ENCODE measurements at places on chromosomes 13 and 19. TPM values are rescaled to one million over a fixed set of nuclear protein-coding genes. Genes with fewer than 3 reads are reported as not detected.

DNA sequence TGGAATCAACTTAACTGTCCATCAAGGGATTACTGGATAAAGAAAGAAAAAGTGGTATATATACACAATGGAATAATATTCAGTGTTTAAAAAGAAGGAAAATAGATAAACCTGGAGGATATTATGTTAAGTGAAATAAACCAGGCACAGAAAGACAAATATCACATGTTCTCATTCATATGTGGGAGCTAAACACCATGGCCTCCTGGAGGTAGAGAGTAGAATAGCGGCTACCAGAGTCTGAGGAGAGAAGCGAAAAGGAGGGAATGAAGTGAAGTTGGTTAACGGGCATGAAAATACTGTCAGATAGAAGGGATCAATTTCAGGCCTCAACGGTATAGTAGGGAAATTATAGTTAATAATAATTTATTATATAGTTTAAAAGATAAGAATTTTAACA, 147.5 kb upstream of the OBI1 start:
- DNase-seq: no peak

DNA sequence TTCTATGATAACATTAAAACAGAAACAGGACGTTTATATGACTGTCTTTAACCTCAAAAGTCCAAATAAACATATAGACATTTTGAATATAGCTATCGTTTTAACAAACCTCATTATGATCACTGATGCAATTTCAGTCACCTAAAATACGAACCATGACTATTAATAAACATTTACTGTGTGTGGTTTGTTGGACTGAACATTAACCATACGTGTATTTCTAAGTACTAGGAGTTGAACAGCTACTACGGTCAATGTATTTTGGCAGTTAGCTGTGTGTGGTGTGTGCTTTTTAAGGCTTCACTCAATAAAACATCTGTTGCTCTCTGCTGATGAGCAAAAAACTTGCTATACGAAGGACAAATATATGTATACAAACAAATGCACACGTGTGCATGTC, 281.4 kb downstream of the ABCC4 start:
- DNase-seq: no peak

Gene CLEC17A
- 0.21 TPM for polyA plus RNA-seq

DNA sequence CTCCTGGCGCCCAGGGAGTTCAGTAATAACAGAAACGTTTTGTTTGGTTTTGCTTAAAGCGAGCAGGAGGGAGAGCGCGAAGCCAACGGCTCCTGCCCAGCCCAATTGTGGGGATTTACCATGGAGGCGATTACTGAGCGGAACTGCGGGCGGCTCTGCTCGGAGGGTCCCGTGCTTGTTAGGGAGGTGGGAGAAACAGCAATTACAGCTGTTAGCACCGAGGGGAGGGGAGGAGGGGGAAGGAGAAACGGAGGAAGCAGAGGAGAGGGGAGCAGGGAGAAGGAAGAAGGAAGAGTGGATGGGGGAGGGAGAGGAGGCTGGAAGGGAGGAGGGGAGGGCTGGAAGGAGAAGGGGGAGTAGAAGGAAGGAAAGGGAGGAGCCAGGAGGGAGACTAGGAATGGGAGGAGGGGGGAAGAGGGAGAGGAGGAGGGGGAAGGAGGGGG, 7.7 kb upstream of the ONECUT3 start:
- no peak for DNase-seq

- no peak for DNase-seq
Observed at GRCh38 chr13:113551081-113552000, 33.2 kb upstream of the TFDP1 start.

Gene ZNF415
- polyA plus RNA-seq: 13.7 TPM

DNA sequence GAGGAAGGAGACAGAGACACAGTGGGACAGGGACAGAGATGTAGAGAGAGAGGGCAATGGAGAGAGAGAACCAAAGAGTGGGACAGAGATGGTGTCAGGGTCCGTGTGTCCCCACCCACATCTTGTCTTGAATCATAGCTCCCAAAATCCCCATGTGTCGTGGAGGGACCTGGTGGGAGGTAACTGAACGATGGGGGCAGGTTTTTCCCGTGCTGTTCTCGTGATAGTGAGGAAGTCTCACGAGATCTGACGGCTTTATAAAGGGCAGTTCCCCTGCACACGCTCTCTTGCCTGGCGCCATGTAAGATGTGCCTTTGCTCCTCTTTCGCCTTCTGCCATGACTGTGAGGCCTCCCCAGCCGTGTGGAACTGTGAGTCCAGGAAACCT, 7.5 kb upstream of the PLA2G4C start:
- DNase-seq: no peak

- DNase-seq: no peak
Observed at GRCh38 chr19:19534556-19535265, 3.4 kb upstream of the CILP2 start.

Gene PCDH17
- polyA plus RNA-seq: 7.1 TPM

Gene LILRB2
- 1.2 TPM for polyA plus RNA-seq

GRCh38 chr19:38792250-38793111, 3.5 kb downstream of the LGALS7B start:
- peak; percentile 32 for DNase-seq

DNA sequence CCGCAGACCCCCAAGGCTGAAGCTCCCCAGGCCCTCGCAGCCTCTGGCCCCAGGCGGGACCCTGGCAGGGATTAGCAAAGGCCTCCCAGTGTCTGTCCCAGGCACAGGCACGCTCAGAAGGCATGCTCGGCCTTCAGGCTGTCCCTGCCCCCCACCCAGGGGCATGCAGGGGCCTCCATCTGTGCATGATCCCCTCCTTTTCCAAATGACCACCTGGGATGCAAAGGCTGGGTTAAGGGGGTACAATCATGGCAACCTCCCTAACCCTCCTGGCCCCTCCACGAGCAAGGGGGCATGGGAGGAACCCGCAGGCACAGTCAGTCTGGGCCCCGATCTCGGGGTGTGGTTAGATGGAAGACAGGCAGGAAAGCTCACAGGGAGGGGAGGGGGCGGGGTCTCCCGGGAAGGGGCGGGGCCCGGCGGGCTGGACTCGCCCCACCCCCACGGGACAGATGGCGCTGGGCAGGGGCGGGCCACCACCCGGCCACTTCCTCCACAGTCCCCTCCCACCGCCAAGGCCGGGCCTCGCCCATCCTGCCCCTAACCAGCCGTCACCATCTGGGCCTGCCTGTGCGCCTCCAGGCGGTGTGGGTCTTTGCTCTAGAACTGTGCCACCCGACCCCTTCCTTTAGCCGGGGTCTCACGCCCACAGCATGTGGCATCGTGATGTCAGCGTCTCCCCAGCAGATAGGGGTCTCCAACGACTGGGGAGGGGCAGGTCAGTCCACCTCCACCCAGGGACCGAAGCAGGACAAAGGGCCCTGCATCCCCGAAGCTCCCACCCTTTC, 7.0 kb upstream of the REXO1 start:
- peak; percentile 78 for DNase-seq

DNA sequence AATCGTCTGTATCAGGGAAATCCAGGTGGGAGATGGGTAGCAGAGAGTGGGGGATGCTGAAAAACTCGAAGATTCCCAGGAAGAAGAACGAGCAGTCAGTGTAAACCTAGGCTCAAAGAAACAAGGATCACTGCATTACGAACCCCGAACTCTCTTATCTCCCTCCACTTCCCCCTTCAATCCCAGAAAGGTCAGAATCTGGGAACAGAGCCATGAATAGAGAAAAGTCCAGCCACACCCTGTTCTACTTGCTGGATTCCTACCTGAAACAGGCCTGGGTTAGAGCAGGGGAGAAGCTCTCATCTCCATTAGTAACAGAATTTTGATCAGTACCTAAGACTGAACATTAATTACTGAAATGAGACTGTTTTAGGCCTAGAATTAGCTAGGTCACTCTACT, 24.4 kb downstream of the EPSTI1 start:
- DNase-seq: no peak

GRCh38 chr19:30112171-30112570, 170.1 kb downstream of the URI1 start:
- DNase-seq: no peak

DNA sequence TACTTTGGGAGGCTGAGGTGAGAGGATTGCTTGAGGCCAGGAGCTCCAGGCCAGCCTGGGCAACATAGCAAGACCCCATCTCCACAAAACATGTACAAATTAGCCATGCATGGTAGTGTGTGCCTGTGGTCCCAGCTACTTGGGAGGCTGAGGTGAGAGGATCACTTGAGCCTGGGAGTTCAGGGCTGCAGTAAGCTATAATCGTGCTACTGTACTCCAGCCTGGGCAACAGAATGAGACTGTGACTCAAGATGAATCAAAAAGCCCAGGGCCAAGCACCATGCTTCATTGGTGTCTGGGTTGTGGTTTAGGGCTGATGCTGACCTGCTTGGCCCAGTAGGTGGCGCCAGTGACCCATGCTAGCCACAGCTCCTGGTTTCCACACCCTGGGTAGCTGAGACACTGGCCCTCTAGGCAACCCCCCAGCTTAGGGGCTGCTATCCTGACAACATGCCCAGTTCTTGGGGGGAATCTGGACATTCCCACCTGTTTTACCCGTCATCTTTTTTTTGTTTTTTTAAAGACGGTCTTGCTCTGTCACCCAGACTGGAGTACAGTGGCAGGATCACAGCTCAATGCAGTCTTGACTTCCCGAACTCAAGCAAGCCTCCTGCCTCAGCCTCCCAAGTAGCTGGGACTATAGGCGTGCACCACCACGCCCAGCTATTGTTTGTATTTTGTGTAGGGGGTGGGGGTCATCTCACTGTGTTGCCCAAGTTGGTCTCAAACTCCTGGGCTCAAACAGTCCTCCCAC, 5.5 kb downstream of the CCDC124 start:
- peak; percentile 83 for DNase-seq

- no peak for DNase-seq
Observed at GRCh38 chr13:76764429-76764828, 121.8 kb downstream of the KCTD12 start.

Gene RPL28
- 1,715 TPM for polyA plus RNA-seq

- peak; percentile 83 for DNase-seq
Observed at GRCh38 chr19:36032251-36033104, at the start of gene CLIP3. Gene CLIP3, minus strand, starts transcription at chr19:36032873. Its CDS starts 516 bp downstream, at chr19:36032357.

Gene LILRA1
- 0.50 TPM for polyA plus RNA-seq

DNA sequence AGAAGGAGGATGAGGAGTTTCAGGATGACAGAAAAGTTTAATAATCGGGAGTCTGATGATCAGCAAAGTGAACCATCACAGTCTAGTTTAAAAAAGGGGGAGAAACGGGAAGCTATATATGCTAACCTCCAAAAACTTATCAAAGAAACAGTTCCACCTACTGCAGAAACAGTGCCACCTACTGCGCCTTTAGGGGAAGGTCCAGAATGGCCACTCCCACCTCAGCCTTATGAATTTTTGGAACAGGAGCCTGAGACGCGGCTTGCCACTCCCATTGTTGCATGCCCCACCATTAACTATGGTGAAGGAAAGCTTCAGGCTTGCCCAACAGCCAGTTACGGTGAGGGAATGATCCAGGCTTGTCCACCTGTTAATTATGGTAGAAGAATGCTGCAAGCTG, 929.0 kb downstream of the SLITRK6 start:
- DNase-seq: no peak

- DNase-seq: no peak
Observed at GRCh38 chr13:64697226-64697625, 2532.9 kb downstream of the PCDH9 start.

DNA sequence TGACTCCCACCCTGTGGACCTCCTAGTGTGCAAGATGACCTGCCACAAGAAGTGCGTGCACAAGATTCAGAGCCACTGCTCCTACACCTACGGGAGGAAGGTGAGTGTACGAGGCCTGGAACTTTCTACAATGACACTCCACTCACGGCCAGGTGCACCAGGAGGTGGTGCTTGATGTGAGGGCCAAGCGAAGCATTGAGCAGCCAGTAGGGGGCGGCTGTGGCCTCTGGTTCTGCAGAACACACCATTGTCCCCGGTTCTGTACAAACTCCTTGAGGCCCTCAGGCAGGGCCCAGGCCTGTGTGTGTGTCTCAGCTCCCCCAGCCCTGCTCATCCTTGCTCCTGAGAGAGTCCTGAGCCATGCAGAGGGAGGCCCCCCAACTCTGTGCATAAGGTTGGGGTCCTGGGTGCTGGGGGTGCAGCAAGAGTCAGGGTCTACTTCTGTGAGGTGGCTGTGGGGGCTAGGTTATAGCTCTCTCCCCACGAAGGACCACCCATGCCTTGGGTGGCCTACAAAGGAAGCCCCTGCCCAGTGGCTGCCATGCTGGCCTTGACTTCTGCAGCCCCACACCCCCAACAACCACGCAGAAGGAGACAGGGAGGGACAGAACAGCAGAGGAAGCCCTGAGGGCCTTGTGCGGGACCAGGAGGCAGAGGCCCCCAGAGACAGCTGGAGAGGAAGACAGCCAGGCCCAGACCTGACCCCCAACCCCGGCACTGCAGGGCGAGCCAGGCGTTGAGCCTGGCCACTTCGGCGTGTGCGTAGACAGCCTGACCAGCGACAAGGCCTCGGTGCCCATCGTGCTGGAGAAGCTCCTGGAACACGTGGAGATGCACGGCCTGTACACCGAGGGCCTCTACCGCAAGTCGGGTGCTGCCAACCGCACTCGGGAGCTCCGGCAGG, 9.7 kb upstream of the USE1 start:
- peak; percentile 48 for DNase-seq

Gene FAM216B
- polyA plus RNA-seq: 0.11 TPM

Gene FGF22
- not detected for polyA plus RNA-seq

Gene PSG1
- 0.15 TPM for polyA plus RNA-seq

GRCh38 chr13:71054358-71054757, 812.6 kb downstream of the DACH1 start:
- DNase-seq: no peak

DNA sequence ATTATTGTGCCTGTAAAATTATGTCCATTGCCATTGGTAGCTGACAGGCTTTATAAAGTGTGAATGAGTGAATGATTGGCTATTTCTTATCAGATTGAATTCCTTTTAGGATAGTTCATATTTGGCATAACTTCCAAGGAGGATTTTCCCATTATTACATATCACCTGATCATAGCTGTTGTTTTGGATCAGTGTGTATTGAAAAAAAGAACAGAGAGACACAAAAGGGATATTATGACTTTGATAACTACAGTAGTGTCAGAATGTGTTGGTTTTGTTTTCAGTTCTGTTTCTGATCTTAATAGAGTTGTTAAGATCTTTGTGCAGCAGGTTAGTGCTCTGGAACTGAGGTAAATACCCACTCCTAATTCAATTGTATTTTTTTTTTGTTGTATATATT, 103.8 kb downstream of the LRCH1 start:
- no peak for DNase-seq

Gene ZNF560
- 0.38 TPM for polyA plus RNA-seq

DNA sequence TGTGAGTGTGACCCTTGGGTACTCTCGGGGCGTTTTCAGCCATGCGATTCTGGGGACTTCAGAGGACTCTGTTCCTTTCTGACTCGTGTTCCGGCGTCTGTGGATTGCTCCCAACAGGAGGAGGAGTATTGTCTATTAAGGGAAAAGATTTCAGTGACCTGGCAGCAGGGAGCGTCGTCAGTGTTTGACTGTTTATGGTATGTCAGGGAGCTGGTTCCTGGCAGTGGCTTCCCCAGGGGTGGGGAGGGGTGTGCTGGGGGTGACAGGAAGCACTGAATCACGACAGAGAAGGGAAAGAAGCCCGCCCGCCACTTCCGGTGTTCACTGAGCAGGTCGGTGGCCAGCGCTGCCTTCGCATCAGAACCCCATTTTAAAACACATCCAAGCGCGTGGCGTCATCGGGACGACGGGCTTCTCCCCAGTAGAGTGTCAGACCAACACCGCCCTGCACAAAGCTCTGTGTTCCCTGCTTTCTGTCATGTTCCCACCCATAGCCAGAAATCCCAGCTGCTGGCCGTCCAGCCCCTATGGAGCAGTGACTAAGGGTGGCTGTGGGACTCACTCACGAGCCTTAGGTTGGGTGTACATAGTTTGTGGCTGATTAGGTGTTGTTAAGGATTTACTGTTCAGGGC, 33.8 kb downstream of the COL4A2 start:
- peak; percentile 76 for DNase-seq

- DNase-seq: no peak
Observed at GRCh38 chr13:102517959-102518358, 78.8 kb upstream of the TPP2 start.

- DNase-seq: no peak
Observed at GRCh38 chr19:49716154-49716553, 25.2 kb downstream of the CPT1C start.

Gene EPSTI1
- 2.4 TPM for polyA plus RNA-seq
